ENCODE measurements at places on chromosomes 12 and 14.

DNA sequence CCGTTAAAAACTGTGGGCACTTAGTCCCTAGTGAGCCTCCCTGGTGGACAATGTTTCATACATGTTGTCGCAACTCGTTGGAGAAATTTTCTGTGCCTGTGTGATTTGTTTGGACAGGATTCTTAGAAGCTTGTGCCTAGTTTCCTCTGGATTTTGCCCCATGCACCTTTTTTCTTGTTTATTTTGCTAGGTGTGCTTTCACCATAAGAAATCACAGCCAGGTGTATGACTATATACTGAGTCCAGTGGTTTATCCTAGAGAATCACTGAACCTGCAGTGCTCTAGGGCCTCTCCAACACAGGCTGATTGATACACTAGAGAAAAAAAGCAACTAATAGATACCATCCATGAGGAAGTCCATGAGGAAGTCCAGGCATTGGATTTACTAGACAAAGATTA is 33.1 kb upstream of the OASL start:
- no peak for DNase-seq

DNA sequence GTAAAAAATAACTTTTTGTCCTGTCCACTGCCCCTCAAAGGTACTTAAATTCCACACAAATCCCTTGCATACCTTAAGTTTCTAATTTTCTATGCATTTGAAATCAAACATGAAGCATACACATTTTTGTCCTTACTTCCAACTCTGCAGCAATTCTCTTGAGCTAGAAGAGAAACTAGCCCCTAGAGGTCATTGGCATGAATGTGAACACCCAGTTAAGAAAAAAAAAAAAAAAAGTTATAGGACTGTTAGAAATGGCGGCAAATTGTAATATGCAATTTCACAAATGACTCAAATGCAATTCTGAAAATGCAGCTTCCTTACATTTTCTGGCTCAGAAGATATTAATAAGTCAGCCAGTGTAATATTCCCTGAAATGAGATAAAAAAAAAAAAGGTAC is 4.6 kb upstream of the ESR2 start:
- DNase-seq = no peak

DNA sequence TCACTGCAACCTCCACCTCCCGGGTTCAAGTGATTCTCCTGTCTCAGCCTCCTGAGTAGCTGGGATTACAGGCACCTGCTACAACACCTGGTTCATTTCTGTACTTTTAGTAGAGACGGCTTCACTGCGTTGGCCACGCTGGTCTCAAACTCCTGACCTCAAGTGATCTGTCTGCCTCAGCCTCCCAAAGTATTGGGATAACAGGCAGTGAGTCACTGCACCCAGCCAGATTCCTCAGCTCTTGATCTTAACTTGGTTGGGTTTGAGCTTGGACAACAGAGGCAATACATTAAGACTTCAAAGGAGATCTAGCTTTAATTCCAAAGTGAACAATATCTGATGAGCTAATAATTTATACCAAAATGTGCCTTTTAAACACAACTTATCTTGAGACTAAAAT is 5.6 kb downstream of the DAZAP2 start:
- no peak for DNase-seq

DNA sequence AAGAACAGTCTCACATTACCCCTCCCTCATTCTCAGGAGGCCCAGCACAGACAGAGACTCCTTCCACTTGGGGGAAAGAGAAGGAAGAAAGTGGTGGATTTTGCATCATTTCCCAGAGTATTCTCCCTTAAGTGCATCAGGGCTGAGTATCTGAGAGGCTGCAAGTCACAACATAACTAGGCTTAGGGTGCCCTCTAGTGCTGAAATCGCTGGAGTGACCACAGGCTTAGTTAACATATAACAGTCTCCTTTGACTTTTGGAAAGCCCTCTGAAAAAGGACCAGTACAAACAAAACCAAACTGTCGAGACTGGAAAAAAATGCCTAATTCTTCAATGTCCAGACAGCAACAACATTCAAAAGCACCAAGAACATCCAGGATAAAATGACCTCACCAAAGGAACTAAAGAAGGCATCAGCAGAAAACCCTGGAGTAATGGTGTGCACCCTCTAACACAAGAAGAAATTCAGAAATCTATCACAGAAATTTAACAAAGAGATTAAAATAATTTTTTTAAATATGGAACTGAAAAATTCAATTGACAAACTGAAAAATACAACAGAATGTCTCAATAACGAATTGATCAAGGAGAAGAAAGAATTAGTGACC is 412.3 kb downstream of the RPS29 start:
- DNase-seq = no peak

GRCh38 chr14:55761651-55762050 is 181.6 kb downstream of the KTN1 start:
- no peak for DNase-seq

GRCh38 chr12:132131229-132131628 is 12.9 kb downstream of the DDX51 start:
- no peak for DNase-seq

GRCh38 chr14:73143003-73143402 is 6.7 kb downstream of the PSEN1 start:
- no peak for DNase-seq

GRCh38 chr14:90654831-90655276 is 161.4 kb downstream of the TTC7B start:
- no peak for DNase-seq

DNA sequence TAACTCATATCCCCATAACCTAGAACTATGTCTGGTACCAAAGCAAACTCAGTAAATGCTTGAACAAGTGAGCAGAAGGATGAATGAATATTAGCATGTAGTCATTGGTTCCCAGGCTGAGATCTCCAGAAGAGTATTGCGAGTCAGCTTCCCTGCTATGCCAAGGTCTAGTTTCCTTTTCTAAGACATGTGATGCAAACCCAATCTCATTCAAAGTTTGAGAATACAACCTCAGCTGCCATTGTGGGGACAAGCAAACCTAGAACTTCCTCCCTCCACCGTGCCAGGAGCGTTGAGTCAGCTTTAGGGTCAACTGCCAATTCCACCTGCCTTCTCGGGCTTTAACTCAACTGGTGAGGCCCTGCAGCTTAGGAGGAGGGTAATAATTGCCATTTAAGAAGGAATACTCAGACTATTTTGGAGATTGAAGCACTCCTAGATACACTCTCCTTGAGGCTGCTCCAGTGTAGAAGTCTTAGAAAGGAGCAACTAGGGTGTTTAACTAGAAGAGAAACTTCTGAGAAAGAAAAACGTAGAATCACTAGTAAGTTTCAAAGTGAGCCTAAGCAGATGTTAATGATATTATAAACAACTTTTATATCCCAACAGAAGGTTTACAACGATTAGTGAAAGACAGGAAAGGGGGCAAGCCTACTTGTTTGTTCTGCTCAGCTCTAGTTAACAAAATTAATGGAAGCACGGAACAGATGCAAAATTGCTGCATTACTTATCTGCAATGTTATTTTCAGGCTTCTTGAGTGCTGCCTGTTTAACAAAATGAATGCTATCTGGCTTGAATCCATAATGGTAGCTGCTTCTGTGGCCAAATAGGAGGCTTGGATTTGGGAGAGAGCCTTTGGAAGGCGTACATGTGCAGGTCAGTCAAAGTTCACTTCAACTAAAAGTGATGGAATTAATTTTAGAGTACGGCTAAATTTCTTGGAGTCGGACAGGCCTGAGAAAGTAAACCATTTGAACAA is 96.9 kb downstream of the HELB start:
- no peak for DNase-seq

GRCh38 chr14:101349108-101349507 is 212.2 kb upstream of the DIO3 start:
- no peak for DNase-seq

DNA sequence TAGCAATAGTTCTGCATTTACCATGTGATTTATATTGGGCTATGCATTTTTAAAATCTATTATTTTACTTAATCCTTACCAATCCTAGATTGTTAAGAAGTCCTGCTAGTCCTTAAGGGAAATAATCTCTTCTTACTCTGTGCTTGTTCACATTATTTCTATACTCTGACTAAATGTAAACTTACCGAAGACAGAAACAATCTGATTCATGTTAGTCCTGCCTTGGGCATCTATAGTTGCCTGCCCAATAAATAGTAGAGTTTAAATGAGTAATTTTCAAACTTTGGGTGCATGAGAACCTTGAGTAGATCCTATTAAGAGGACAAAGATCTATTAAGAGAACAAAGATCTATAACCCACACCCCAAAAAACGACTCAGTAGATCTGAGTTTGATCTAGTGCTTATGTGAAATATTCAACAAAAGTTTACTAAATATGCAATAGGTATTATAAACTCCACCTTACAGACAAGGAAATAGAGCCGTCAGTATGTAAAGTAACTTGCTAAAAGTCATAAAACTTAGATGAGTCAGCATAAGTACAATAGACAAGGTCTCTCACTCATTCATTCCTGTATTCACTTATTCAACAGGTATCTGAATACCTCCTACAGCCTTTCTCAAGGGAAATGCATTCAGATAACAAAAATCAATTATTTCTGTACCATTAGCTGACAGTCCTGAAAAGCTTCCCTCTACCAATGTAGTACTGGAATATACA is 127.6 kb downstream of the PAWR start:
- DNase-seq = no peak

- DNase-seq = no peak
Observed at GRCh38 chr14:62066304-62066703, 304.1 kb downstream of the SNAPC1 start.

DNA sequence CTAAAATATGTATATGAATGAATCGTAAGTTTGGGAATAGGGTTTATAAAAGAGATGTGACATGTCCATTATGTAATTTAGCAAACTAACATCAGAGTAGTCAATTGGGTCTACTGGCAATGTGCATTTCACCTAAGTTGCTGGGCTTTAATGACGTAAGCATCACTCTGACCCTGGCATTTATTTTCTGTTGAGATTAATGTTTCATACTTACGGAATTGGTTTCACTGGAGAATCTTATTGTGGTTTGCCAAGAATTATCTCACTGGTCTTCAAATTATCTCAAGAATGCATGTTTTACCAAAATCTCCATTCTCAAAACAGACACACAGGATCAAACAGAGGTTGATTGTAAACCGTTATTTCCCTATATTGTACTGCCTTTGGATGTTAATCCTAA is 437.1 kb downstream of the NPAS3 start:
- no peak for DNase-seq

DNA sequence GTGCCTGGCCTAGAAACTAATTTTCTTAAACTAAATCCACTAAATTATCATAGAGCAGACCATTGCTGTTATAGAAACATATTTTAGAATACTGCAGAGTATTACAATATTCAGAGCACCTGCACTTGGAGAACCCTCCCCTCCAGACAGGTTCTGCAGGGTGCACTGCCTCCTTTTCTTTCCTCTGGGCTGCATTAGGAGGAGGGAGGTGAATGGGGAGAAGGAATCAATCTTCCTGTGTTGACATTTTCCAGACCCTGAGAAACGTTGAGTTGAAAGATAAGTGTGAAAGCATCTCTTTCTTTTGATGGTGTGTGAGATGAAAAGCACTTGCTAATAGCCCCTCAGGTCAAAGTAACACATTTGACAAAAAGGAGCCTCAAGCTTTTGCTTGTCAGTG is 7.3 kb downstream of the SYNE2 start:
- DNase-seq = no peak

- DNase-seq = no peak
Observed at GRCh38 chr14:30242744-30243143, 315.1 kb upstream of the PRKD1 start.

- DNase-seq = no peak
Observed at GRCh38 chr12:93978553-93978952, 169.8 kb upstream of the PLXNC1 start.

DNA sequence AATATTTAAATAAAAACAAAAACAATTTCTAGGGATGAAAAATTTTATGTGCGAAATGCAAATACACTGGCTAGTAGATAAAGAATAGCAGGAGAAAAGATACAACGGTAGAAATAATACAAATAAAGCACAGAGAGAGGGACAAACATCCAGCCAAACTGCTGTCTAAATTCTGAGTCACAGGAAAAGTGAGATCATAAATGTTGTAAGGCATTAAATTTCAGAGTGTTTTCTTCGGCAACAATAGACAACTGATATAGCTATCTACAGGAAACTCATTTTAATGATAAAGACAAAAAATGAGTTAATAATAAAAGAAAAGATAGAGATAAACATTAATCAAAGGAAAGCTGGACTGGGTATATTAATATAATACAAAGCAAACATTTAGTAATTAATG is 122.2 kb downstream of the NTS start:
- DNase-seq = no peak

- no peak for DNase-seq
Observed at GRCh38 chr14:96095058-96095457, 55.9 kb downstream of the C14orf132 start.

DNA sequence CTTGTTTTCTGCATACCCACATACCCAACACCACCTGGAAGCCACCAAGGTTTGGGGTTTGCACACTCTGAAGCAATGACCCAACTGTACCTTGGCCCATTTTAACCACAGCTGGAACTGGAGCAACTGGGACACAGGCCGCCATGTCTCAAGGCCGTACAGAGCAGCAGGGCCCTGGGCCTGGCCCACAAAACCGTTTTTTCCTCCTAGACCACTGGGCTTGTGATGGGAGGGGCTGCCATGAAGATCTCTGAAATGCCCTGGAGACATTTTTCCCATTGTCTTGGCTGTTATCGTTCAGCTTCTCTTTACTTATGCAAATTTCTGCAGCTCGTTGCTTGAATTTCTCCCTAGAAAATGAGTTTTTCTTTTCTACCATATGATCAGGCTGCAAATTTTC is 96.7 kb upstream of the PLEKHA5 start:
- no peak for DNase-seq

DNA sequence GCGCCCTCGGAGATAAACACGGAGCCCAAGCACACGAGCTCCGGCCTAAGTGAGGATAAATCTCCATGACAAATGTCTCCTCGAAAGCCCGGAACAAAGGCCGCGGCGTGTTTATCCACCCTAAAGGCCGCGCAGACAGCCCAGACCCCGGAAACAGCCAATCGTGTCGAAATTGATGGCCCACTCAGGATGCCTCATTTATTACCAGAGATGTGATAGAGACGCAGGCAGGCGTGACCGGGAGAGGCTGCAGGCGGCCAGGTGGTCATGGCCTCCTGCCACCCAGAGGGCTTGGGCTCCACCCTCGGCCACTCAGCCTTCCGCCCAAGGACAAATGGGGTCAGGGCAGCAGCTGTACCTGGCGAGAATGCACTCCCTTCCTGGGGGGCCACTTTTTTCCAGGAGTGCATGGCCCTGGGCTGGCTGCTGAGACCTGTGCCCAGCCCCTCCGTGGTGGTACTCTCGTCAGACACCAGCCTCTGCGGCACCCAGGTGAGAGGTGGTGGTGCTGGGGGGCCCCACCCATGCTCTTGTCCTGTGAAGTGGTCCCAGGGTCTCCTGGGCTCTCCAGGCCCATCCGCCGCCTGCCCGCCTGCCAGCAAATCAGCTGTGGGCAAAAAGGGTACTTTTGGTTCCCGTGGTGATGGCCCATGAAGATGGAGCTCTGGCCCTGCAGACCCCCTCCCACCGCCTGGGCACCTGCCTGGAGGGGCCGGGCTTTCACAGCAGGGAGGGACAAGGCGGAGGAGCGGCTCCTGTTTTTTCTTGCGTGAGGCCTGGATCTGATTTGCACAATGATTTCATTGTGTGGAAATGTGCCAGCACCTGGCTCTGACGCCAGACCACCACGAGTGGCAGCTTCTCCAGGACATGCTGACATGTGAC is 211.5 kb upstream of the C14orf180 start:
- no peak for DNase-seq

Measured in stimulated activated CD4-positive, alpha-beta T cell treated with anti-CD3 and anti-CD28 coated beads, Interleukin-2, amount 100 ng/mL, for 4 hours (primary cell).